ENCODE measurements at places on chromosomes 4 and X.
A peak's percentile ranks its signal among the peaks of the same experiment; 100 is the strongest.

- no peak for DNase-seq
Observed at GRCh38 chrX:24242649-24243175, 71.2 kb downstream of the SUPT20HL2 start.

DNA sequence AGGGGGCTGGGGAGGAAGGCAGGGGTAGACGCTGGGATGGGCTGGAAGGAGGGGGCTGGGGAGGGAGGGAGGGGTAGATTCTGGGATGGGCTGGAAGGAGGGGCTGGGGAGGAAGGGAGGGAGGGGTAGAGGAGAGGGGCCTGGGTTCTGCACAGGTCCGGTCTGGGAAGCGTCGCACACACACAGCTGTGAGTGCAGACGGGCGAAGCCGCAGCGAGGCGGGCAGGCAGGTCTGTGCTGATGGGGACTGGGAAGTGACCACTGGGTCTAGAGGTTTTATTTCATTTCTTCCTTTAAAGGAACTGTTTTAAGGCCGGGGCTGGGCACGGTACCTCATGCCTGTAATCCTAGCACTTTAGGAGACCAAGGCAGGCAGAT lies 69.1 kb upstream of the MXD4 start:
- no peak for DNase-seq

DNA sequence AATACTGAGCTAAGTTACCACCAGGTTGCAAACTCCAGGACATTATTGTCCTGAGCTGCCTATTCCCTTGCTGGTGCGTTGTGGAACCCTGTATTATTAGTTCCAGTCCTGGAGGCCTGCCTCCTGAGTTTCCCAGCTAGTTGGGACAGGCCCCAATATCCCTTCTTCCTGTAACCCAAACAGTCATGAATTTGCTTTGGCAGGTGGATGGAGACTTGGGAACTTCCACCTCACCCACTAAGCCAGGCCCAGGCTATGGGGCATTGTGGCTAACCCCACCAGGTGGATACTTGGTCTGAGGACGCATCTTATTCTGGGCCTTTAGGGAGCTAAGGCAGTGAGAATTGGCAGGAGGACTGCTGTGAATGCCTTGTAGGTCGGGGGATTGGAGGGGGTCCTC lies 5.0 kb downstream of the RBM3 start:
- no peak for DNase-seq

GRCh38 chr4:162115333-162115732 lies 48.5 kb downstream of the FSTL5 start:
- DNase-seq = no peak

DNA sequence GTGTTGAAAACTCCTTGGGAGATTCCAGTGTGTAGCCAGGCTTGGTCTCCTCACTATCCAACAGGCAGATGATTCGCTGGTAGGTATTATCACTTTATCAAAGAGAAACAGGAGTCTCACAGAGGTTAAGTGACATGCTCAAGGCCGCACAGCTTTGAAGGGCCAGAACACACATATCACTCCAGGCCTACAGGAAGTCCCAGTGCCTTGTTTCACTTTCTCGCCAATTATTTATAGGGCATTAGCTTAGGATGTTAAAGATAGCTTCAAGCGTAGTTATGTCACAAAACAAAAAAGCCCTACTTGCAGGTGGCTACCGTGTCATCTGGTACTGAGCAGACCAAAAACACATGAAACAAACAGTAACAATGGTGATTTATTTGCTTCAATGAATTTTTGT lies 13.2 kb downstream of the ATP8A1 start:
- no peak for DNase-seq

GRCh38 chrX:34638116-34638515 lies 19.0 kb downstream of the TMEM47 start:
- DNase-seq = no peak

- peak; percentile 42 for DNase-seq
Observed at GRCh38 chr4:112523008-112523721, 7.2 kb upstream of the NEUROG2 start.

DNA sequence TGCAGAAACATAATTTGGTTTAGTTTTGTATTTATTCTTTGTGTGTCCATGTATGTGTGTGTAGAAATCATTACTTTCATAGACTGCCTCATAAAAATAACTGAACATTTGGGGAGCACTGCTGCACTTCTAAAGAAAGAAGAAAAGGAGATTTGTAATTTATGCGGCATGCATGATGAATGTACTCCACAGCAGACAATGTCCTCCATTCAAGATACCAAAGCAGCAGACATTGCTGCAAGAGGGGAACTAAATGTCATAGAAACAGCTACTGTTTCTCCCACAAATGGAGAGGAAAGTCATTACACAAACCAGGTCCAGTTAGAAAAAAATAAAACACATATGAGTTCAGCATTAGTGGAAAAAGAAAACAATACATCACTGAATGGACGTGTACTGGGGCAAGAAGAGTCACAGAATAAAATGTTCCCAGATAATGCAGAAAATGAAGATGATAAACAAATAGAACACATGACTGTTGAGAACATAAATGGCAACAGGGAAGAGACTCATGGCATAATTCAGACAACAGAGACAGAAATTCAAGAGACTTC lies 2.6 kb downstream of the DTHD1 start:
- DNase-seq = no peak

DNA sequence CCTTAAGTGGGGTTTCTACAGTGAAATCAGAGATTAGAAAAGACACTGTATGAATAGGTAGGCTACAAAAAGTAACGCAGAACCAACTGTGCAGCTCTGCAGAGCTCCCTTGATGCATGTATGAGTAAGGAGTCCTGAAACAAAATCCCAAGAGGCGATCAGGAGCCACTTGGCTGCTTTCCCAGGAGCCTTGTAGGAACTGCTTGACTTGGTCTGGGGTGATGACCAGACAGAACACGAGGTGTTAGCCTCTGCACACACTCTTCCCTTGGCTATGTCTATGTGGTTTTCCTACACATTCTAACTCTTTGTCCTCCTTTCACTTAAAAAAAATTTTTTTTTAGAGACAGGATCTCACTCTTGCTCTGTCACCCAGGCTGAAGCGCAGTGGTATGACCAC lies 22.8 kb upstream of the AP1S2 start:
- DNase-seq = no peak

DNA sequence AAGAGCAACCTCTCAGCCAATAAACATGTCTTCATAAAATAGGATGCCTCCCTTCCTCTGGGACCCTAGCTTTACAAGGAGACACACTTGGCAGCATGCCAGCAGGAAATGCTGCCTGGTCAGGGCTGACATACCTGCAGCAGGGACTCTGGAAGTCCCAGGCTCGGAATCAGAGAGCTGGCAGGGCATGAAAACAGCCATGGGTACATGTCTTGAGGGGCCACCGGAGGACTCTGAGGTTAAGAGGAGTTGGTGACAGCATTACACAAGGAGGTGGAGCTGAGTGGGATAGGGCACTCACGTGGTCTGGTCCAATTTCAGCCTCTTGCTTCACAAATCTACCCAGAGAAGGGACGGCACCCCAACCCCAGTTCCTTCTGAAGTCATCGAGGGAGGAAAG lies 15.7 kb downstream of the MSX1 start:
- no peak for DNase-seq

DNA sequence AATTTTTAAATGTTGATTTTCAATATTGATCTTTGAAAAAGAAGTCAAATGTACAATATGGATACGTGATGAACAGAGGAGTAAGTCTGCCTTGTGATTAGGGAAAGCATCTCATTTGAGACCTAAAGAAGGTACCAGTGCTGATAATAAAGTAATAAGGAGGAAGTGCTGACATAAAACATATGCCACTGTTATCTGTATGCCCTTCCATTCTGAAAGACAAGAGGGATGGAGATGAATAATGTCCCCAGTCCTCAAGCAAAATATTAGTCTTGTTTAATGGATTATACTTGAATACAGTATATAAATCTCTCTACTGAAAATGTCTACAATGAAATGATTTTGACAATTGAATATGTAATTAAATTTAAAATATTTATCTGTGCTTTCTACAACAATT lies 58.2 kb downstream of the CCSER1 start:
- no peak for DNase-seq

DNA sequence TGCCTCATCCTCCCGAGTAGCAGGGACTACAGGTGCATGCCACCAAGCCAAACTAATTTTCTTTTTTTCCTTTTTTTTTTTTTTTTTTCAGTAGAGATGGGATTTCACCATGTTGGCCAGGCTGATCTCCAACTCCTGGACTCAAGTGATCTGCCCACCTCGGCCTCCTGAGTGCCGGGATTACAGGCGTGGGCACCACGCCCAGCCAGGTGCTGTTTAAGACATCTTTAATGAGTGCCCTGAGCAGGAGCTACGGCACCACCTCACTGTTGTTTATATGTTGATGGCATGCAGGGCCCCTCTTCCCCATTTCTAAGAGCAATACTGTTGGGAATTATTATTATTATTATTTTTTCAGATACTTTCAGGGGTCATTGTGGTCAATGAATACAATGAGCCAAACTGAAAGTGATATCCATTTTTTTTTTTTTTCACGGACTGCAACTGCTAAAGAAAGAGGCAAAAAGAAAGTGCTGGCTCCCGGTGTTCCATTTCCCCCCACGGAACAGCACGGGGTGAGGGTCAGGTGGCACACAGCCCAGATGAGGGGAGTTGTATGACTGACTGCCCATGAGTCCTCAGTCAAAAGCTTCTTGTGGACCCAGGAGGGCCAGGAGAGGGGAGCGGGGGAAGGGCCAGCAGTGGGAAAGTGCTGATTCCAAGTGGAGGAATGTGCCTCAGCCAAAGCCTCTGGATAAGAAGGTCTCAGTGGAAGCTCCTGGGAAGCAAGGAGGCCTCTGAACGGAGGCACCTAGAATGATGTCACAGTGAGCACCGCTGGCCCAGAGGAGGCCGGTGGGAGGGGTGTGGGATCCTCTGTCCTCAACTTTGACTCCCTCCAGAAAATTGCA lies 101.8 kb upstream of the HPF1 start:
- DNase-seq = no peak

Data from naive thymus-derived CD8-positive, alpha-beta T cell (primary cell).